Epithelial cell of esophagus (primary cell): ENCODE measurements at places on chromosomes 13 and 19.
A peak's percentile ranks its signal among the peaks of the same experiment; 100 is the strongest.

- peak; percentile 33 for DNase-seq
Observed at GRCh38 chr19:28633319-28634018, 579.5 kb downstream of the UQCRFS1 start.

- no peak for DNase-seq
Observed at GRCh38 chr13:111302045-111302726, 18.3 kb upstream of the TEX29 start.

DNA sequence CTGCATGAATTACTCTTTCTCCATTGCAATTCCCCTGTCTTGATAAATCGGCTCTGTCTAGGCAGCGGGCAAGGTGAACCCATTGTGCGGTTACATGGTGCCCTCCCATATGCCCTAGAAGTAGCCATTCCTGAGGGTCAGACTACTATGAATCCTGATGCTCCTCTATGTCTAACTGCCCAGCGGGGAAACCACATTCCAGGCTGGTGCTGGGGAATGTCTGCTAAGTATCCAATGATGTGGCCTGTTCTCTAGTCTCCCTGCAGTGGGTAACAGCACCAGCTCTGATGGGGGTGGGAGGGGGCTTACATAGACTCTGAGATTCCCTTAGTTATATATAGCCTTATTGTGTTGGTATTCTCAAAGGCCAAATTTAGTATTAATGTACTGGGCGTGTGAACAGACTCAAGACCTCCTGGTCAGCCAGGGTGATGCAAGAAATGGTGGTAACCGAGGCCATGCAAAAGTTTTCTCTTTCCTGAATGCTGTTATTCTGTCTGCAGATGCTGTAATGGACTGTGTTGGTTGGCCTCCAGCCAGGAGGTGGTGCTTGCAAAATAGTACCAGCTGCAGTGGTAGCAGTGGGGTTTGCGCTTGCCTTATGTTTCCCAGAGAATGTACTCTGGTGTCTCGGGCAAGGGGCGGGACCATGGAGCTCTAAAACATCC lies 564.8 kb upstream of the SLITRK1 start:
- peak; percentile 52 for DNase-seq

- DNase-seq: no peak
Observed at GRCh38 chr19:10525636-10526035, 8.4 kb upstream of the S1PR5 start.

- no peak for DNase-seq
Observed at GRCh38 chr13:102466610-102467190, 64.9 kb upstream of the FGF14 start.

DNA sequence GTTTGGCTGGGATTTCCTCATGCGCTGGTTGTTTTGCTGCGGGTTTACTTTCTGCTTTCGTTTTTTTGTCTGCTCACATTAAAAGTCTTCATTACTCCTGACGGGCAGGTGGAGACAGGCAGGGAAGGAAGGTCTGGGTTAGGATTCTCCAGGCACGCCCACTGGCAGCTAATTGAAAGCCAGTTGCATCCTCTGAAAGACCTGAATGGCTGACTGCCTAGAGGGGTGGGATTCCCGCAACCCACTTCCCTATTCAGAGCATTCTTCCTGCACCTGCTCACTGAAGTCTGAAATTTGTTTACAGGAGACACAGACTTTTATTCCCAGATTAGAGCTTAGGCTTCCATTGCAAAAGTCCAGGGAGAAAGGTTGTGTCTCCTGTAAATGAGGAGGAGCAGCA lies 172.0 kb downstream of the UQCRFS1 start:
- no peak for DNase-seq

- DNase-seq: peak; percentile 42
Observed at GRCh38 chr13:78298657-78299056, 304.7 kb downstream of the POU4F1 start.

DNA sequence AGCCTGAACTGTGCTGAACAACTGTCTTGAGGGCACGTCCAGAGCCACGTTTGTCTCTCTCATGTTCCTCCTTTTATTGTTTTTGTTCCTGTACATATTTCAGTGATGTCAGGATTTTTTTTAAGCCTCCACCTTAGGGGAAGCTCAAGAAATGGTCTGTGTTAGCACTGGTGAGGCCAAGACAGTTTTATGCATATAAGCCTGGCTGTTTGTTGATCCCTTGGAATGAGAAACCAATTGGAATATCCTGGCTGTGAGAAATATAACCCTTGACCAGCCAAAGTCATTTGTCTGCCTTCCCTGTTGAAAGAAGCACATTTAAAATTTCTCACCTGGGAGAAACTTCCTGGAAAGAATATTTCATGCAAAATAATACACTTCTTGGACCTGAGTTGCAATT lies 115.8 kb downstream of the DNAJC15 start:
- DNase-seq: no peak

- peak; percentile 39 for DNase-seq
Observed at GRCh38 chr19:41328157-41328841, 18.3 kb downstream of the CCDC97 start.

GRCh38 chr13:19618977-19619376 lies 14.5 kb upstream of the MPHOSPH8 start:
- peak; percentile 59 for DNase-seq

DNA sequence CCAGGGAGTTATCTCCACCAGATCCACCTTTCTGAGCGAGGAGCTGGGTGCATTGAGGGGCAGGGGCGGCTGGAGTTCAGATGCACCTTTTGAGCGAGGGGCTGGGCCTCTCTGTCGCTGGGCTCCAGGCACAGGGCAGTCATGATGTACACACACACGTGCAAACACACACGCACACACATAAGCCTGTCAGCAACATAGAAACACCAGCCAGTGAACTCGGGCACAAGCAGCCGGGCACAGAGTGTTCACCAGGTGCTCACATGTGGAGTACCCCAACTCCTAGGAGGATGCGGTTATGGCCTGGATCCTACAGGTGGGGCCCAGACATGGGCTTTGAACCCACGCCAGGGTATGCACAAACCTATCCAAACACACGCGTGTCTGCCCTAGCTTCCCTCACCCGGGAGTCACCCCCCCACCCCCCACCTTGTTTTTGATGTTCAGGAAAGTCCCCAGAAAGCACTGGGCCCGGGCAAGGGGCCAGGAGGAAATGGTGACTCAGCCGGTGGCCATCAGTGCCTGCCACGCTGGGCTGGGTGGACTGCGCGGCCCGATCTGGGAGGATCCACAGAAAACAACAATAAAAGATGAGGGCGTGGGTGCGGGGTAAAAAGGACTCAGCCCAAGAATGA lies 13.3 kb downstream of the ARRDC2 start:
- DNase-seq: peak; percentile 74

DNA sequence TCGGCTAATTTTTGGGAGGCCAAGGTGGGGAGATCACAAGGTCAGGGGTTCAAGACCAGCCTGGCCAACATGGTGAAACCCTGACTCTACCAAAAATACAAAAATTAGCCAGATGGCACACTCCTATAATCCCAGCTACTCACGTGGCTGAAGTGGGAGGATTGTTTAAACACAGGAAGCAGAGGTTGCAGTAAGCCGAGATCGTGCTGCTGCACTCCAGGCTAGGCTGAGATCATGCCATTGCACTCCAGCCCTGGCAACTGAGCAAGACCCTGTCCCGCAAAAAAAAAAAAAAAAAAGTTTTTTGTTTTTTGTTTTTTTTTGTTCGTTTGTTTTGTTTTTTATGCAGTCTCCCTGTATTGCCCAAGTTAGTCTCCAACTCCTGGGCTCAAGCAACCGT lies 21.2 kb downstream of the MAST1 start:
- no peak for DNase-seq

- DNase-seq: no peak
Observed at GRCh38 chr19:7428651-7429113, 60.2 kb downstream of the PEX11G start.

GRCh38 chr13:80251403-80251802 lies 89.5 kb downstream of the SPRY2 start:
- peak; percentile 38 for DNase-seq

DNA sequence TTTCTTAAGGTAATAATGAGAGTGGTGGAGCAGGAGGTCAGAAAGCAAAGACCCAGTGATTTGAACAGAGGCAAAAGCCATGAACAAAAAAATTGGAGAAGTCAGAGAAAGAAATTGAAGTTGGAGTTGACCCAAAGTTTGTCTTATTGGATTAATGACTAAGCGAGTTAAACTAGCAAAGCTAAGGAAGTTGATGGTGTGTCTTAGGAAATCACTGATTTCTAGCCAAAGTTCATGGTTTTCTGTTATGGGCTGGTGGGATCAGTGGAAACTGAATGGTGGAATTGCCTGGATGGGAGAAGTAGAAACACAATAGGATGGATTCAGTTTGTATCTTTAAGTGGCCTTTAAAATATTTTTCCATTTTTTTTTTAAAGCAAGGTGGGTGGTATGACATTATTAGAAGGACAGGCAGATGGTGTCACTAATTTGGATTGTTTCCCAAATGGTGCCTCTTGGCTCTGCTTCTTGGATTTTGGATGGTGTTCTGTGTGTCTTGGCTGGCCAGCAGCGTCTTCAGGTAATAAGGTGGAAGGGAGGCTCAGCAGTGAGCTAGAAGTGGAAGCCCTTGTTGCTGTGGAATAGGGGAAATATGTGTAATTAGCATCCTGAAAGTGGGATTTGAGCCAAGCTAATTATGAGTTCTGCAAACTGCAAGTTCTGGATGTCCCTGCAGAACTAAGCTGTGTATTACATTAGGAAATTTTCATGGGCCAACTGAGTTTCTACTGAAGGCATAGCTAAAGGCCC lies 302.9 kb downstream of the LMO7 start:
- no peak for DNase-seq
